IPS DF 6.9 (cell line): ENCODE measurements at places on chromosomes 6 and 20.

DNA sequence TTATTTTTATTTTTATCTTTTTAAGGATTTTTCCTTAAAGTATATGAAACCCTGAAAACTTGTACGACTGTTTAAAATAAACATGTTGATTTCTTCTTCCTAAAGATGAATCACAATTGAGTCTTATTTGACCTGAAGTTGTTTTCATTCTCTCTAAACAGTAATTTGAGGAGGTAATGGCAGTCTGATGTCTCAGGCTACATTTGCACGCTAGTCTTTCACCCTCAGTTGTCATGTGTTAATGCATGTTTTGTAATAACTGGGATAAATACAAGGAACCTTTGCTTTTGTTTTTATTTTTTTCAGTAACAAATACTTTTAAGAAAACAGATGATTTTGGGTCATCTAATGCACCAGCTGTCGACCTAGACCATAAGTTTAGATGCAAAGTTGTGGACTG lies 55.2 kb downstream of the SCAND1 start:
- DNase-seq: no peak

DNA sequence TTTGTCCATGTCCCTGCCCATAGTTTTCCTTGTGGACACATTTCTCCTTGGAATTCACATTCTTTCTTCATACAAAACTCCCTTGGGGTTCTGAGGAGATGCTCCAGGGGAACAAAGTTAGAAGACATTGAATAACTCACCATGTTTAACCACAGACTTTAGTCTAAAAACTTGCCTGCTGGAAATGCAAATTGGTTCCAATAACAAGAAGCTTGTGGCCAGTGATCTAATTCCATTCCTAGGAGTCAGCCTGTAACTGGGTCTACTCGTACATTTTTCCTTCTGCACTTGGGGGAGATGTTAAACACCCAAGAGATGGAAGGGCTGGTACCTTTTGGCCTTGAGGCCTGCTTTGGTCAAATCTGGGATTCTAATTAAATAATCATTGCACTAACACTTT lies 60.2 kb downstream of the SCML4 start:
- DNase-seq: no peak

DNA sequence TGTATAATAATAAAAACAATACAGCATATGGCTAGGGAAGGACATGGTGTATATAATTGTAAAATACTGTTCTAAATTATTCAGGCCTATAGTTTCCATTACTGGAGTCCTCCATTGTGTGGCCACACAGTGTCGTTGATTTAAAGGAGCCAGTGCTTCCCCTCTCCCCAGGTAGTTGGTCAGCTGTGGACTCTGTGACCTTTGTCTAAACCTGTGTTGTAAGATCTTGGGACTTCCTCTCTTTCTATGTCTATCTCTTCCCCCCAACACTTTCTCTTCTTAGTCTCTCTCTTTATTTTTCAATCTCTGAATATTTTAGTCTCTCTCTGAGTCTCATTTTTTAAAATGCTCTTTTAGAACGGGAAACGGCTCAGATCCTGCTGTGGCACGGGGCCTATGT lies 35.6 kb downstream of the BRPF3 start:
- DNase-seq: no peak

DNA sequence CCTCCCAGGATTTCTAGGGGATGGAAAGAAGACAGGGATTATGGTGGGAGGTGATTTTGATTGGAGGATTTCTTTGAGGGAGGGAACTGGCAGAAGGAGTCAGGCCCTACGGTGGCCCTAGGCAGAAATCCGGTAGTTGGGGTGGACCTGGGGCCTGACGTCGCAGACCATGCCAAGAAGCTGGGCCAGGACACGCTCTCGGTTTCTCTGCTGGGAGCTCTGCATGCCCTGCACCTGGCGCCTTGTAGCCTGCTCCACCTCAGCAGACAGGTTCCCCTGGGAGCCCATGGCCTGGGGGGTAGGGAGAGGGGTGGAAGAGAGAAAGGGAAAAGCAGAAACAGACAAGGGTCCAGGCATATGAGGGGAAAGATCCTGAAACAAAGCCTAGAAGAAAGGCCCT lies 1.1 kb downstream of the ATP6V1G2 start:
- DNase-seq: no peak

GRCh38 chr6:10487668-10488327 lies 33.4 kb upstream of the GCNT2 start:
- no peak for DNase-seq

- DNase-seq: no peak
Measured at GRCh38 chr6:104606361-104606760, 253.4 kb downstream of the HACE1 start.

- DNase-seq: no peak
Measured at GRCh38 chr20:38269040-38269439, 8.5 kb upstream of the KIAA1755 start.

- no peak for DNase-seq
Measured at GRCh38 chr6:147255948-147256674, 51.9 kb downstream of the STXBP5 start.

GRCh38 chr6:105380634-105381033 lies 22.2 kb downstream of the PREP start:
- no peak for DNase-seq

- no peak for DNase-seq
Measured at GRCh38 chr6:16217156-16217721, 21.1 kb upstream of the GMPR start.

- no peak for DNase-seq
Measured at GRCh38 chr6:169342710-169343109, 89.1 kb upstream of the THBS2 start.

GRCh38 chr6:79557673-79558467 lies 20.6 kb upstream of the LCA5 start:
- DNase-seq: no peak

DNA sequence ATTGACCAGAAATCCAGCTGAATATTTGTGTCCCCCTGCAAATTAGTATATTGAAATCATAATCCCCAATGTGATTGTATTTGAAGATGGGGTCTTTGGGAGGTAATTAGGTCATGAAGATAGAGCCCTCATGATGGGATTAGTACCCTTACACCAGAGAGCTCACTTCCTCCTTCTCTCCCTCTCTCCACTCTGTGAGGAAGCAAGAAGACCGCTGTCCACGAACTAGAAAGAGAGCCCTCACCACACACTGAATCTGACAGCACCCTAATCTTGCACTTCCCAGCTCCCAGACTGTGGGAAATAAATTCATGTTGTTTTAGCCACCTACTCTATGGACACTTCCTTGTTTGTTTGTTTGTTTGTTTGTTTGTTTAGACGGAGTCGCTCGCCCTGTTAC lies 11.9 kb upstream of the PLAGL1 start:
- DNase-seq: no peak

GRCh38 chr6:57173886-57174510 lies 1.9 kb downstream of the BAG2 start:
- DNase-seq: no peak

DNA sequence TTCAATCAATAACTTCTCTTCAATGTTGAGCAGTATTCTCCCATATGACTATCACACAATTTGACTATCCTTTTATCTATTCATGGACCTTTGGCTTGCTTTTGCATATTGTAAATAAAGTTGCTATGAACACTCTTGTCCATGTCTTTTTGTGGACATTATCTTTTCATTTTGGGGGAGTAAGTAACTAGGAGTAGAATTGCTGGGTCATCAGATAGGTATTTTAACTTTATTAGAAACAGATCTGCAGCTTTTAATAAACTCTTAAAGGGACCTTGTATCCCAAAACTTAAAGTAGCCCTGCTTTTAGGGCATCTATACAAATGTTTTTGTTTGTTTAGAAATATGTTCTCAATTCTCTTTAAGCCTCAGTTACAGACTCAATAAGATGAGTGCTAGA lies 614.2 kb upstream of the CITED2 start:
- no peak for DNase-seq

DNA sequence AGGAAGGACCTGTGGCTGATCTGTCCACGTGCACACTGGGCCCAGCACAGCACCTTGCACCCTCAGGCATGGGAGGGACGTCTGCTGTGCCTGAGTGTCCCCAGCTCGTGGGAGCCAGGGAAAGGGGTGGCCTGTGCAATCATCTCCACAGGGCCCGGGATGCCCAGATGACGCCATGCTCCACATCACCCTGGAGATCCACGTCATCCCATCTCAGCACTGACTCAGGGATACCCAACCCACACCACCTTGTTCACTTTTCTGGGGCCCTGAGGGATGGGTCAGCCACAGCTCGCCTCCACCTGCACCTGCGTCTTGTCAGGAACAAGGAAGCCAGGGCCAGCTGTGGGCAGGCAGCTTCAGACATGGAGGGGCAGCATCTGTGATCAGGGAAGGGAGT lies 48.2 kb downstream of the RAB44 start:
- DNase-seq: no peak

- DNase-seq: no peak
Measured at GRCh38 chr20:60411813-60412212, 453.6 kb downstream of the CDH26 start.

GRCh38 chr6:165774903-165775601 lies 112.0 kb upstream of the PDE10A start:
- DNase-seq: no peak

GRCh38 chr6:103872233-103872632 lies 987.5 kb downstream of the HACE1 start:
- no peak for DNase-seq

GRCh38 chr6:25685251-25685650 lies 33.2 kb downstream of the SCGN start:
- no peak for DNase-seq

GRCh38 chr20:24909086-24909780 lies 39.8 kb upstream of the CST7 start:
- DNase-seq: no peak

DNA sequence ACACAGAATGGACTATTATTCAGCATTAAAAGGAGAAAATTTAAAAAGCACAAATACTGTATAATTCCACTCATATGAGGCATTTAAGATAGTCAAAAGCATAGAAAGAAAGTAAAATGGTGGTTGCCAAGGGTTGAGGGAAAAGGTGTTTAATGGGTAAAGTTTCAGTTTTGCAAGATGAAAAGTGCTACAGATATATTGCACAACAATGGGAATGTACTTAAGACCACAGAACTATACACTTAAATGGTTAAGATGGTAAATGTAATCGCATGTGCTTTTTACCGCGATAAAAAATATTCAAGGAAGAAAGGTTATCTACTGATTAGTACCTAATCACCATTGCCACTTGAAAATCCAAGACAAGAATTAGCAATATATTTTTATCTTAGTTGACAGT lies 71.8 kb upstream of the NOX3 start:
- DNase-seq: no peak

- DNase-seq: no peak
Measured at GRCh38 chr20:54995011-54995410, 519.6 kb downstream of the DOK5 start.

- DNase-seq: no peak
Measured at GRCh38 chr6:36362551-36363370, 24.7 kb downstream of the ETV7 start.

- DNase-seq: no peak
Measured at GRCh38 chr6:100512203-100512862, 47.6 kb upstream of the SIM1 start.

DNA sequence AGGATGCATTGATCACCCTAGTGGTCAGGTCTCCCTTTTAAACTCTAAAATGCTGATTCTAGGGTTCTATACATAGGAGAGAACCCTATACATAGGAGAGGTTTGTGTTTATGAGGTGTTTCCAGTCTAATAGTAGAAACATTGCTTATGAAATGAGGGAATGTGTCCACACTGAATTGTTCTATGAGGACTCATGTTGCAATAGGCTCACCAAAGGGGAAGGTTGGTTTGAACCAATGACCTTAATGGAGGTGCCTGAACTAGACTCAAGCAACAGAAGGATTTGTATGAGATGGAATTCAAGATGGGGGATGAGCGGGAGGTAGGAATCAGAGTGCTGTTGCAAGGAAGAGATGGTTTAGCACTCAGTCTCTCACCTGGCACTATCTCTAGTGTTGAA lies 33.5 kb upstream of the UBR2 start:
- DNase-seq: no peak

DNA sequence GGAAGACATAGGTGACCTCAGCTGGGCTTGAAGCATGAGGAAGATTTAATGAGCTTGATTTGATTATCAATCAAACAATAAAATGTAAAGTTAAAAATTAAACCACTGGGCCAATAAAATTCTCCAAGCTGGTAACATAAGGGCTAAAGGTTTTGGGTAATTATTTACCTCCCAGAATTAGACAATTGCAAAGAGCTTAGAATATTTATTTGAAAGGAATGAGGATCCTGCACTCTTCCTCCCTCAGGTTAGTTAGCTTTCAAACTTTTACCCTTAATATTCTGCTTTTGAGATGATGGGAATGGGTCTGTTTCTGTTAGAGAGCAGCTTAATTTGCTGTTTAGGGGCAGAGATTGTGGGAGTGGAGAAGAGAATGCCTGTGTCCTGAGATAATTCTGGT lies at the start of gene SLC17A4:
Gene SLC17A4 (plus strand): TSS at position 208 of the 400 bp plus-strand sequence. CDS start 7,221 bp downstream, outside the sequence.
- no peak for DNase-seq

DNA sequence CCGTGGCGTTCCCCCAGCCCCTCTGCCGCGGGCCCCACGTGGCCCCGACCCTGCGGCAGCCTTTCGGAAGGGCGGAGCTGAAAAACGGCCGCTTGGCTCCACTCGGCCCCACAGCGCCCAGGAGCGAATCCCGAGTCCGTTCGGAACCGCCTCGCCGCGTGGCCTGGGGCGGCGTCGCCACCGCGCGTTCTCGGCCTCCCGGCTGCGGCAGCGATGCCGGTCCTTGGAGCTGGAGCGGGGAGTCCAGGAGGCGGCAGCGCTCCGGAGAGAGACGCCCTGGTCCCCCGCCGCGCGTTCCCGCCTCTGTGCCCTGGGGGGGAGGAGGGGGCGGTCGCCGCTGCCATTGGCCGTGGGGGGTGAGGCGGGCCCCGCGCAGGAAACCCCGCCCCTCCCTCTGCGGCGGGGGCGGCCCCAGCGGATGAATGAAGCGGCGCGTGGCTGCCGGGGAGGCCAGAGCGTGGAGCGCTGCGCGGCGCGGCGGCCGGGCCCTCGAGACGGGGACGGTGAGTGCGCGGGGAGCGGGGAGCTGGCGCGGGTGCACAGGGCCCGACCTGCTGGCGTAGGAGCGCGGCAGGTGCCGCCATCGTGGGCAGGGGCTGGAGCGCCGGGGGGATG lies at the start of gene SLCO4A1:
Gene SLCO4A1 (plus strand): TSS at position 453 of the 615 bp plus-strand sequence. CDS start 13,952 bp downstream, outside the sequence.
- no peak for DNase-seq

DNA sequence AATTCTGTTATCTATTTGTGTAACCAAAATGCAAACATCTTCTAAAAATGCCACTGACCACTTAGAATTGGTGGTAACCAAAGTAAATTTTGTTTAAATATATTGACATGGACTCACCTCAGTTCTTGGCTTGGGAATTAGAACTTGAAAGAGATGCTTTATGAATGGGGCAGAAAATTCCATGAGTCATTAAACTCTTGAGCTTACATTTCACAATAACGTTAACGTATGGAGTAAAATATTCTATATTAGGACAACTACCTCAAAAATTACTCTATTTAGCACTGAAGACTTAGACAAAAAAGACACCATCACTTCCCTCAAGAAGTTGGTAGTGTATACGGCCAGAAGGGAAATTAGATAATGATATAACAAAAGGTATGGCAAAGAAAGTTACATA lies 752.2 kb upstream of the MARCKS start:
- DNase-seq: no peak

- DNase-seq: no peak
Measured at GRCh38 chr6:5754904-5755303, 251.8 kb downstream of the NRN1 start.
